ENCODE measurements at places on chromosomes 1 and 21.

DNA sequence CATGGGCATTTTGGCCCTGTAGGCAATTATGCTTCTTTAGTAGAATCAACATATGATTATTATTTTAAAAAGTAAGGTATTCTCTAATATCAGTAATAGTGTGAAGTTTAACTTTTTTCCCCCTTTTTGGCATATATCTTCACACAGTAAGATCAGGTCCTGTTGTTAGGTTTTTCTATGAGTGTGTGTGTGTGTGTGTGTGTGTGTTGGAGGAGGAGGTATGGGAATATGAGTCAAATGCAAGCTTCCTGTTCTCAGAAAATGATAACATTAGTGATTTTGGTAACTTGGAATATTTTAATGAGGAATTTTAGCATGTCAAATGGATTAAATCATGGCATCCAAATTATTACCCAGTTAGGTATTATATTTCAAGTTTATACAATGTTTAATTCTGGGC lies 65.8 kb upstream of the BCL10 start:
- no peak for DNase-seq

GRCh38 chr1:58597076-58597475 lies 20.0 kb upstream of the TACSTD2 start:
- no peak for DNase-seq

GRCh38 chr1:155474146-155474545 lies 88.5 kb downstream of the ASH1L start:
- DNase-seq = no peak

- DNase-seq = no peak
Observed at GRCh38 chr1:234357831-234358230, 15.4 kb upstream of the COA6 start.

DNA sequence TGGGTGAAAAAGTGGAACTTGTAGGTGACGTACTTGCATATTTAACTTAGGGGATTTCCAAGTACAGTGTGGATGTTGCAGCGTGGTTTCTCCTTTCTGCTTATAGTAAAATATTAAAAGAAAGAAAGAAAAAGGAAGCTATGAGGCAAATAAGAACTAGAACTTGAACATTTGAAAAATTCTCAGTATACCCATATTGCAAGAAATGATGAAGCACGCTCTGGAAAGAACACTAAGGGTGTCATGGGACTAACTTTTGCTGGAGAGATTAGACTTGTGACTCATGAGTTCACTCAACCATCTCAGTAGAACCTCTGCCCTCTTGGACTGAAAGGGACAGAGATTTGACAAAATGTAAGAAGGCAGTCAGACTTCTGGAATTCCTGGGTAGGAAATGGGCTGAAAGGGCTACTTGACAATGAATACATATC lies 704.5 kb upstream of the ADGRL4 start:
- DNase-seq = no peak

DNA sequence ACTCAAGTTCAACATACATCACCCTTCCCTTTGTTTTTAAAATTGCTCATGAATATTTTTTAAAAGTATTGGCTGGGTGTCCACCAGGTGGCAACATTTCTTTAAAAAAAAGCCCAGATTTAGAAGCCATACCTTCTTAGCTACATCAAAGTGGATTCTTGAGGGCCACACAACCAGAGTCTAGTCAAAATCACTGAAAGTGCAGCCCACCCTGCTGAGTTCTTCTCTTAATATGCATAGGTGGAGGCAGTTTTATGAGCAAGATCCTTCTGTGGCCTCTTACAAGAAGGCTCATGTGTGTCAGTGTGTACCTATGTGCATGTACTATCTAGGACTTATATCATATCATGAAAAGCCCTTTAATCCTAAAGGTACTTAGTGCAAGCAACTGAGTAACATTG lies 16.9 kb upstream of the GNG12 start:
- no peak for DNase-seq

GRCh38 chr1:209038735-209039134 lies 544.8 kb upstream of the CAMK1G start:
- no peak for DNase-seq

- no peak for DNase-seq
Observed at GRCh38 chr1:67583462-67583950, 101.5 kb upstream of the GADD45A start.

- DNase-seq = no peak
Observed at GRCh38 chr1:243763806-243764205, 86.2 kb downstream of the AKT3 start.

DNA sequence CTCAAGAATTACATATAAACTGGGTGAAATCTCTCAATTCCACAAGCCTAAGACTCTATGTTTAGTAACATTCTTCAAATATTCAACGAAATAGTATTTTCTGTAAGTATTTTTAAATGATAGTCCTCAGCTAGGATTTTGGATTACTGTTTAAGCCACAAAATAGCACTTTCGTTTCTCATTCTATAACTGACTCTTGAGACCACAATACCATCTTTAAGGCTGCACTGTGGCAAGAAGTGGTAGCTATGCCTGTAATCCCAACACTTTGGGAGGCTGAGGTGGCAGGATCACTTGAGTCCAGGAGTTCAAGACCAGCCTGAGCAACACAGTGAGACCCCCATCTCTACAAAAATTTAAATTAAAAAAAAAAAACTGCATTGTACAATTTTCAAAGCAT lies 126.7 kb downstream of the CDC42BPA start:
- no peak for DNase-seq

DNA sequence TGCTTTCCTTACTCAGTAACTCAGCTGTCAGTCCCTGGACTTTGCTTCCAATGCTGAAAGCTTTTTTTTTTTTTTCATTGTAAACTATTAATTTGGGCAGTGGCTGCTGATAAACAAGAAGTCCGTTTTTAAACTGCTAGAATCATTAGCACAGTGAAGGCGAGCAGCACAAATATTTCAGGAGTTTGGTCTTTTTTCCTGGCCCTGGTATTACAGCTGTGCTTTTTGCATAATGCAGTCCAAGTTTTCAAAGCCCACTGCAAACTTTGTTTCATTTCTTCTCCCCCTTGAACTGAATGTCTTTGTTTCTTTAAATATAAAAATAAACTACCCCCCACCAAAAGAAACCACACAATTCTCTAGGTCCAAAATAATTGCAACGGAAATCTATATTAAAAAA lies 6.6 kb downstream of the GLIS1 start:
- DNase-seq = no peak

GRCh38 chr1:198577444-198577843 lies 37.0 kb upstream of the ATP6V1G3 start:
- no peak for DNase-seq

GRCh38 chr1:90856463-90857007 lies 139.4 kb upstream of the BARHL2 start:
- no peak for DNase-seq

- DNase-seq = no peak
Observed at GRCh38 chr1:234745844-234746797, 136.1 kb upstream of the IRF2BP2 start.

GRCh38 chr1:119686661-119687060 lies 25.1 kb upstream of the PHGDH start:
- no peak for DNase-seq

- DNase-seq = no peak
Observed at GRCh38 chr1:13807209-13807608, 107.2 kb downstream of the PRDM2 start.

- DNase-seq = no peak
Observed at GRCh38 chr1:24094554-24094953, 17.4 kb downstream of the MYOM3 start.

DNA sequence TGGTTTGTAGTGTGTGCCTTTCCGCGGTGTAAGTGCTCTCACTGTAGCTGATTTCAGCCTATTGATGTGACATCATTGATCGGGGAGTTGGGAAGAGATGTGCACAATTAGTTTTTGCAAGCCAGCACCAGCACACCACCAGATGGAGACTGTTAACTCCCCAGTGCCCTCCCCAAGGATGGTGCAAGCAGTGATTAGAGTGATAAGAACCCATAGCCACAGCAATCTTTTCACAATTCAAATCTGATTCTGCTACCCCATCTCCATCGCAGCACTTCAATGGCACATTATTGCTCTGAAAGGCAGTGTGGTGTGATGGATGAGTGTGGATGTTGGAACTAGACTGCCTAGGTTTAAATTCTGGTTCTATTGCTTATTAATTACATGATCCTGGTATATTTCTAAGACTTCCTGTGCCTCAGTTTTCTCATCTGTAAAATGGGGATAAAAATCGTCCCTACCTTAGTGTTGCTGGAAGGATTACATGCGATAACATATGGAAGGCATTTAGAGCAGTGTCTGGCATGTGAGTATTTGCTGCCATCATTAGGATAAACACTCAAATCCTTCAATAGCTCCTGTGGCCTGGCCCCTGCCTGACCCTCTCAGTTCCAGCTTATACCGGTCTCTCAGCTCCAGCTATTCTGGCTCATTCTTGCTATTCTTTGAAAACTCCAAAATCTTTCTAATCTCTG lies 6.7 kb downstream of the CSF3R start:
- DNase-seq = no peak

DNA sequence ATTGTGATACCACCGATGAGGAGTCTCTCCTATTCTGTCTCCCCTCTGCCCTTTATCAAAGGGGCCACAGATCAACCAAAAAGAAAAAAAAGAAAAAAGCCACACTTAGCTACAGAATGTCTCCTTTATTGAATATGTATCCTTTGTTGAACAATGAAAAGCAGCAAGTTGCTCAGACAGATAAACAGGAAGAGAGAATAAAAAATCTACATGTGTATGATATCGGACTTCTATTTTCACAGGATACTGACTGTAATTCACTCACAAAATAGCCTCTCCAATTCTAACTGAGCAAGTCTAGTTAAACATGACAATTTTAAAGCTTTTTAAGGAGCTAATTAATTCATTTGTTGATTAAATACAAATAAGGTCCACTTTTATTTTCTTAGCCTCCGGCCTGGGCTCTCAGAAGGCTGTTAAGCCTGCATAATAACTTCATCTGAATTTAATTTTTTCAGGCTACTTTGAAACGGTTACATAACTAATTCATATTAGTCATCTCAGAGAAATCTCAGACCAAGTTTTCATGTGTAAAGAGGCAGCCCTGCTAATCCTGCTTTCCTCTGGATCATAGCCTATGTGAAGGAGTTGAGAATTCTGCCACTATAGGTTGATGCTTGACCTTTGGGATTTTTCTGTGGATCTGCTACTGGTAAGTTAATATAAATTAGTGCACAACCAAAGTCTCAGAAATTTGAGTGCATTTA lies 304.1 kb upstream of the NR5A2 start:
- no peak for DNase-seq

GRCh38 chr1:169484683-169485430 lies 887 bp downstream of the SLC19A2 start:
- DNase-seq = peak; percentile 4

- no peak for DNase-seq
Observed at GRCh38 chr1:49197081-49197480, 420.4 kb upstream of the BEND5 start.

DNA sequence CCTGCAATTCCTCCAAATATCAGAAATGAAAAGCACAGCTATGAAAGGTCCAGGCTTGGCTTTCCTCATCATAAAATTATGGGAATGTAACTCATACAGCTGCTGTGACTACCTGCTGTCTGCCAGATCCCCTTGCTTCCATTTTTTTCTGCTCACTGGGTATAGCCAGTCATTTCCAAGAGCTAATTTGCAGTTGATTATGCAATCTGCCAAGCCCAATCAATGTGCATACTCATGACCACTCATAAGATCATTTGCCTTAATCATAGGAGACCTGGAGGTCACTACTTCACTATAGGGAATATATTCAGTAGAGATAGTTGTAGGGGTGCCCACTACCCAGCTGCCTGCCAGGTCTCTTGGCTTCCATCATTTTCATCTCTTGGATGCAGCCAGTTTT lies 417.7 kb upstream of the ZRANB2 start:
- DNase-seq = no peak

GRCh38 chr1:54849219-54850068 lies 37.6 kb downstream of the DHCR24 start:
- DNase-seq = no peak

GRCh38 chr1:185578293-185578692 lies 155.9 kb upstream of the HMCN1 start:
- no peak for DNase-seq

- DNase-seq = no peak
Observed at GRCh38 chr1:58883037-58883887, 99.4 kb upstream of the JUN start.

GRCh38 chr1:152189657-152190442 lies 30.8 kb upstream of the RPTN start:
- DNase-seq = peak; percentile 62

DNA sequence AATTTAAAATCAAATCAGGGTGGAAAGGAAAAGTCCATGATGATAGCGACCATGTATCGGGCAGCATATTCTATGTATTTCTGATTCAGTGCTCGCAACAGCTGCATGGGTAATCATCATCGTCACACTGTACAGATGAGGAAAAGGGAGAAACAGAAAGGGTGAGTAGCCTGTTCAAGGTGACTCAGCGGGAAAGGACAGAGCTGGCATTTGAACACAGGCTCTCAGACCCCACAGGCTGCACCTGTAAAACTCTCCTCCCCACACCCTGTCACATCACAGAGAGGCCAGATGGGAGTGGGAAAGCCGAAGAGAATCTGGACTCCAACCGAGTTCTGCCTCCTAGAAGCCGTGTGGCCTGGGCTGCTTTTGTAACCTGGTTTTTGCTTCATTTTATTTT lies 14.0 kb downstream of the RUNX1 start:
- no peak for DNase-seq

GRCh38 chr1:212979340-212980122 lies 29.2 kb downstream of the VASH2 start:
- DNase-seq = no peak

DNA sequence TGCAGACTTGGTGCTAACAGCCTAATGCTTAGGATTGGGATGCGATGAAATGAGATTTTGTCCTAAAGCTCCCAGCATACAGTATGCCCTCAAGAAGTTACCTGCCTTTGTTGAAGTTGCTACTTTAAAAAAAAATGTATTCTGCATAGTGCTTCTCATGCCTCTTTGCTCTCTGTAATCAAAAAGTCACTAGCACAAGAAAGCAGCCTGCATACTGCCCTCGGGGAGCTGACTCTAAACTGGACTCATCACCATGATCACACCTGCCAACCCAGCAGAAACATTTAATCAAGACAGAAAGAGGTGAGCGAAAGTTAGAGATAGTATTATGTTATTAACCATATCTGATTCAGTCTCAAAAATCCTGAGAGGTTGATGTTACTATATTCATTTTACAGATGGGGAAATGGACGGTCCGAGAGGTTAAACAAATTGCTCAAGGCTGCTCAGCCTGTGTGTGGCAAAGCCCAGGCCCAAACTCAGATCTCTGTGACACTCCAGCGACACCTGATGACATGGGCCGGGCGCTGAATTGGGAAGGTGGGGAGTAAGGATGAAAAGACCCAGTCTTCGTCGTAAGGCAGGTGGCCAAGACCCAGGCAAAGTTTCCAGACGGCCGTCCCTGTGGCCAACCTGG lies 1.1 kb downstream of the BATF3 start:
- no peak for DNase-seq
